ENCODE measurements at places on chromosomes 7 and 10.

DNA sequence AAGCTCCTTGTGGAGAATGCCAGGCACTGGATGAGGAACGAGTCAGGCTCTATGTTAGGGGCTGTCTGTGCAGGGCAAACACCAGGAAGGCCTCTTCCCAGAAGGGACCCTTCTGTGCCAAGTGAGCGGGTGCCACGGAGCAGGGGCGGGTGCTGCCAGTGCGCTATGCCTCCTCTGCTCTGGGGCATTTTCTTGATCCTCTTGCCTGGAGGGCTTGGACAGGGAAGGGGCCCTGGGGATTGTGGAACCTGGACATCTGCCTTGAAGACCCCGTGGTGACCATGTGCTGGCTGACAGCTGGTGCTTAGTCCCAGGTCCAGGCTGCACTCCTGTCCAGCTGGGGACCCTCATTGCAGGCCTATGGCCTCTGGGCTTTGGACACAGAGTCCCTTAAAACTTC, 15.4 kb upstream of the TBRG4 start:
- no peak for DNase-seq

GRCh38 chr10:26854524-26854923, 6.2 kb downstream of the ABI1 start:
- no peak for DNase-seq

- no peak for DNase-seq
Observed at GRCh38 chr7:76281006-76281705, 21.3 kb upstream of the HSPB1 start.

GRCh38 chr10:117391436-117392205, 16.4 kb upstream of the PDZD8 start:
- no peak for DNase-seq

GRCh38 chr7:156942708-156943090, 6.8 kb upstream of the NOM1 start:
- DNase-seq: no peak

GRCh38 chr10:79331226-79331625, 16.0 kb upstream of the PPIF start:
- DNase-seq: no peak

DNA sequence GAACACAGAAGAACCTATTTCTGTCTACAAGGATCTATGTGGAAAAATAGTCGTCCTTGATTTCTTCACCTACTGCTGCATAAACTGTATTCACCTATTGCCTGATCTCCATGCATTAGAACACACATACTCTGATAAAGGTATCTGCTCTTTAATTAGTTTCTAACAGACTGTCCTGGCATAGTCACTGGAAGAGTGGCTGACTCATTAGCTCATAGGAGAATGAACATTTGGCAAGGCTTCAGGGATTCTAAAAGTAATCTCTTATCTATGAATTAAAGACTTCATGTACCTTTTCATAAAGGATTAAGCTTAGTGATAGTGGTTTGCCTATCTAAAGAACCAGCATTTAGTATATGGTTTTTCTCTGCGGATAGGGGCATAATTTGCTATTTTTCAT, 4.1 kb downstream of the NHLRC2 start:
- no peak for DNase-seq

DNA sequence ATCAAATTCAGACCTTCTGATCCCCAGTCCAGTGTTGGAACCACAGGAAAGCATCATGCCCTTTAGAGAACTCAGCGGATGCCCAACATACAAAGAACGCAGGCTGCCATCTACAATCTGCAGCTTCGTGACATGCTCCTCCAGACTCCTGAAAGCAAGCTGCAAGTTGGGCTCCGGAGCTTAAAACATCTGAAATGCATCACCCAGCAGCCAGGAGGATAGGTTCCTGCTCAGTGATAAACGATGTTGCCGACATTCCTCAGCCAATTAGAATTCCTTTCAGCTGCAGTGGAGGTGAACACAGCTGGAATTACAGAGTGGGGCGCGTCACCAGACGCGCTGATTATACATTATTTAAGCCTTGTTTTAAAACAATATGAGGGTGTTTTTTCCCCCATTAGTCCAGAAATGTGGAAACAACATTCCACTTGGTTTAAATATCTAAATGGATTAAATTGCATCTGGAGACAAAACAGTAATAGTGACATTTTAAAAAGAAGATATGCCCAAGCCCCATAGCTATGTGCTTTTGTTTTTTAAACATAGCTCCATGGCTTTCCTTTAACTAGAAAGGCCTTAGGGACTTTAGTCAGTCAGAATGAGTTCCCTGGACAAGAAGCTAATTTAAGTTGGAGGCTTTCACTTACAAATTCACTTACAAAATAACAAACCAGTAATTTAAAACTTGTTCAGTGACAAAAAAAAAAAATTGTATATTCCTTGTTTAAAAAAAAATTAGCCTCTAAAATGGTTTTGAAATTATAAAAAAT, 6.3 kb downstream of the SMURF1 start:
- DNase-seq: no peak

GRCh38 chr7:98091061-98091460, 15.6 kb upstream of the LMTK2 start:
- no peak for DNase-seq

GRCh38 chr10:97520978-97521761, 22.4 kb downstream of the UBTD1 start:
- DNase-seq: no peak

- no peak for DNase-seq
Observed at GRCh38 chr10:120657371-120657770, 193.8 kb upstream of the WDR11 start.

DNA sequence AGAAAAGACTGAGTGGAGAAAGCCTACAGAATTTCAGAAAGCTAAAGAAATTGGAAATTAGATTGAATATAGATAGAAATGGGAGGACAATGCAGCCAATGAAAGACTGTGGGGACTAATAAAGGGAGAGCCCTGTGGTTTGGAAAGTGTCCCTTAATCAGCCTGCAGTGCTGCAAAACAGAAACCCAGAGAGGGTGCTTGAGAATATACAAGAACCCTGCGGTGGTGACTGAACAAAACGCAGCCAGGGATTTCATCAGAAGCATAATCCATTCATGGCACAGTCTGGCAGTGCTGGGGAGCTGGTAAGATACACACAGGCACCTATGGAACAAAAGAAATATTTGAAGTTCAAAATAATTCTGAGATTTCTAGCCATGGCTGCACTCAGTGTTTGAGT, 19.1 kb downstream of the CEP41 start:
- no peak for DNase-seq

DNA sequence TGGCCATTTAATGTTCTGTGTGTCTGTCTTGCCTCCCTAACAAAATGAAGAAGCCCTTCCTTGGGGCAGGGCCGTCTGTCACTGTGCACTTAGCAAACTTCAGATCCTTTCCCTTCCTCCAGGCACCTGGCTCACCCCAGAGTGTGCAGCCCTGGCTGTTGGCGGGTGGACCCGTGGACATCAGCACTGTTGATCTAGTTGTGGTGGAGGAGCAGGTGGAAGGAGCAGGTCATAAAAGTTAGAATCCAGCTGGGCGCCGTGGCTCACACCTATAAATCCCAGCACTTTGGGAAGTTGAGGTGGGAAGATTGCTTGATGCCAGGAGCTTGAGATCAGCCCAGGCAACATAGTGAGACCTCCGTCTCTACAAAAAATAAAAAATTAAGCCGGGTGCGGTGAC, 12.7 kb downstream of the RAB19 start:
- DNase-seq: no peak

DNA sequence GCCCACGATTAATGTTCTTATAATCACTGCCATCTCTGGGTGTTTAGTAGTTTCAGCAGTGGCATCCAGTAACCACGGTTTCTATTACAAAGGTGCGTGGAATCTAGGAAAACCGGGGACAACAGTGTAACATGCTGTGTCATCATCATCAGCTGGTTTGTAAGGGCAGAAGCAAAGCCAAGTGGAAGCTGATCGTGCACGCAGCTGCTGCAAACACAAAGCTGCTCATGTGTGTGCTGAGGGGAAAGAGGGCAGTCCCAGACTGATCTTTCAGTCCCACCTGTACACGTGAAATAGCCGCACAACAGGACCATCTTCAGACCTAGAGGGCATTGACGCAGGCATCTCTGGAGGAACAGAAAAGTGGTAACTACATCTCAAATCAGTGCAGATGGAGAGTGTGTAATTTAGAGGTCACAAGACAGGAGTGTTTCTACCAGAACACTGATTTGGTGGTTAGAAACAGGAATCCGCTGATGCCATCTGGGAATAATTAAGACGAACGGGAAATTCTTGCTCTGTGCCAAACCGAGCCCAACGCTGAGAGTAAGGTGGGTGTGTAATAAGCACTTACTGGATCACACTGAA, 13.4 kb downstream of the ANKRD16 start:
- DNase-seq: no peak

- DNase-seq: no peak
Observed at GRCh38 chr7:7746458-7746857, 28.1 kb upstream of the RPA3 start.

Data from stimulated activated CD8-positive, alpha-beta memory T cell treated with anti-CD3 and anti-CD28 coated beads, Interleukin-2, amount 100 ng/mL, for 1 hour (primary cell).